ENCODE measurements at places on chromosomes 11 and 22.

GRCh38 chr11:10436224-10436623 lies 18.8 kb upstream of the AMPD3 start:
- no peak for DNase-seq

DNA sequence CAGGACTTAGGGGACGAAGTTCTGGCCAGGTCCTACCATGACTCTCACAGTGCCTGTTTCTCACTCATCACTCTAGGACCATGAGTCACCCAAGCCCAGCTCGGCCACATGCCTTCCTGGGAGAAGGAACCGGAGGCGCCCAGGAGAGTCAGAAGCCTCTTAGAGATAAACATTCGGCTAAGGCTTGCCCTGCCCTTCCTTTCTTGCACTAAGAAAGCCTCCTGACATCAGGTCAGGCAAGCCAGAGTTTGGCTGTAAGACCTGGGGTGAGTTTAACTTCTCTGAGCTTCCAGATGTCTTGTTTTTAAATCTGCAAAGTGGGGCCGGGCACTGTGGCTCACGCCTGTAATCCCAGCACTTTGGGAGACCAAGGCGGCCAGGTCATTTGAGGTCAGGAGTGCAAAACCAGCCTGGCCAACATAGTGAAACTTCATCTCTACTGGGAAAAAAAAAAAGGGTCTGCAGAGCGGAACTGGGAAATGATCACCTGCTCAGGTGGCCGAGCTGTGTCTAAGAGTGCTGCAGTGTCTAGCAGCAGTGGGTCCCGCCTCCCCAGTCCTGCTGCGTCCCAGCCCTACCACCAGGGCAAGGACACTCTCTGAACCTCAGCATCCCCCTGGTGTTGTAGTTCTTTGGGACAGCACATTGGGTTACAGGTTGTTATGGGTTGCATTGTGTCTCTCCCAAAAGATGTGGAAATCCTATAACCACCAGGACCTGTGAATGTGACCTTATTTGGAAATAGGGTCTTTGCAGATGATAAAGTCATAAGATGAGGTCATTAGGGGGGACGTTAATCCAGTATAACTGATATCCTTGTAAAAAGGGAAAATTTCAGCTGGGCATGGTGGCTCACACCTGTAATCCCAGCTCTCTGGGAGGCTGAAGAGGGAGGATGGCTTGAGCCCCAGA lies 1.8 kb upstream of the CARS1 start:
- no peak for DNase-seq

DNA sequence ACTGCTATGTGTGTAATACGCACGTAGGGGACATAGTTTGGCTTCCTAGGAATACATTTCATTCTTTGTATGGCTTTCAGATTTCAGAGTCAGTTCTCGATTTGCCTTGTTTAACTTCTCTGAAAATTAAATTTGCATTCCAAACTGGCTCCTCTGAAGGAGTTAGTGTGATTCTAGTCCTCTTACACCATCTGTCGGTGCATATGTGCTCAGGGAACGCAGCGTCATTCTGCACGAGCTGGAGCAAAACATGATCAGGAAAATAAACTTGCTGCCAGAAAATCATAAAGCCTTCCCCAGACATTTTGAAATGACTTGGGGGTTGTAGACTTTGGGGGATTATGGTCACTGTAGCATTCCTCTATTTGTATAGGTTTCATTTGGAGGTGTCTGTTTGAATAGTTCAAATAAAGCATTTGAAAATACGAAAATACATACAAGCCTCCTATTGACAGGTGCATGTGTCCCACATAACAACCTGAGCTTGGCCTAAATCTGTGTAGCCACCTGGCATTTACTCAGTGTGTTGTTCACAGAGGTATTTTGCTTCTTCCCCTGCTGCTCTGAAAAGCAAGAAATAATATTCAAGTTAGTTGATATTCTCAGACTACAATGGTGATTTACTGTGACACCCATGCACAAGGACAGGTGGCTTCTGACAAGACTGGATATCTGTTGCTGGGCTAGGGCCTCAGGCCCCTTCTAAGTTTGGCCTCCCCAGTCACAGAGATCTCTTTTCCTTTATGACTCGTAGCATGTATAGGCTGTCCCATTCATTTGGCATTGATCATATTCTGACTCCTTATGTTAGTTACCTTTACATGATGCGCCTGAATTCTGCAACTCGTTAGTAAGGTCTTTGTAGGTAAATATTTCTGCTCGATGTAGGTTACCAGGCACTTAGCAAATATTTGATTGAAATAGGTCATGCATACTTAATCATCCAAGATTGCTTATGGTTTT lies 81.6 kb upstream of the SORL1-AS1 start:
- no peak for DNase-seq

DNA sequence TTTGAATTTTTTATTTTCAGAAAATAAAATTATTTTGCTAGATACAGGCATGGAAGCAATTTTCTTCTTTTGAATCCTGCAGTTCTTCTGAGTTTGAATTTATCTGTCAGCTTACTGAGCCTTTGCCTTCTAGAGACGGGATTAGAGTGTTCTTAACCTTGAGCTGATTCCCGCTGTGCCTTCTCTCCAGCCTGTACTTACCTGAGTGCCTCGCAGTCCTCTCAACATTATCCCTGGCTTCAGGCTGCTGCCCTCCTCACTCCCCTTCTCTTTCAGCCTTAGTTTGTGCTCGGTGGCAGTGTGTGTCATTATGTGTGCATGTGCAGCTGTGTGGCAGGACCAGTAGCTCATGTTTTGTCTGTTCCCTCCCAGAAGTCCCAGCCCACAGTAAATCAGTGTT lies 24.3 kb downstream of the OSBP2 start:
- DNase-seq, result no peak

DNA sequence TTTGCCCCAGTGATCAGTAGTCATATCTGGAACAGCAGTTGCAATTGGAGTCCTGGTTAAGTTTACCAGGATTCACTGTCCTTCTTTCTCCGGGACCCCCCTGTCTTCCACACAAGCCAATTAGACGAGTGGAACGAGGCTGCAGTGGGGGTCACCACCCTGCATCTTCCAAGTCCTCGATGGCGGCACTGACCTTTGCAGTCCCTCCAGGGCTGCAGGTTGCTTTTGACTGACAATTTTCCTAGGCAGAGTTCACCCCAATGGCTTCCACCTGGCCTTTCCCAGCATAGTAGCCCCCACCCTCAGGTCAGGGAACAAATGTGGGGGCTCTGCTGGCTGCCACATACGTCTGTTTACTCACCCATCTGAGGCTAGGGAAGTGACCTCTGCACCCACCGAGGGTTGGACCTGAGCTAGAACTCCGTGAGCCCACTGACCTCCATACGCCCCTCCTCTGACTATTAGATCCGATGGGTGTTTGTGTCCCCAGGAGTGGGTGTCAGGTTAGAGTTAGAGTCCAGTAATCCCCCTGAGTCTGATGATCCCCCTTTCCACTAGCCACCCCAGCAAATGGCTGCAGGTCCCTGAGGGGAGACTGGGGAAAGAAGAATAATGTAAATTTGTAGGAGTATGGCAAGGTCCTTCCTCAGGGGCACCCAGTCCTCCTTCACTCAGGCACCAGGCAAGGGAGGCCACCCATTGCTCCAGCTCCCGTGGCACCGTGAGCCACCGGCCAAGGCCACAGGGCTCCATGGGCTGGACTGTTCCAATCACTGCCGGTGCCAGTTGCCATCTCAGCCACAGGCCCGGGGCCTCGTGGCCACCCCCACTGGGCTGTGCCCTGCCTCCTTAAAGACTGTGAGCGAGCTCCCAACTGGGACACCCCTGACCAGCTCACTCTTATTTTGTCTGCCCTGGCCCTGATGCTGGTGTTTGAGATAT lies 5.5 kb downstream of the C11orf21 start:
- no peak for DNase-seq

DNA sequence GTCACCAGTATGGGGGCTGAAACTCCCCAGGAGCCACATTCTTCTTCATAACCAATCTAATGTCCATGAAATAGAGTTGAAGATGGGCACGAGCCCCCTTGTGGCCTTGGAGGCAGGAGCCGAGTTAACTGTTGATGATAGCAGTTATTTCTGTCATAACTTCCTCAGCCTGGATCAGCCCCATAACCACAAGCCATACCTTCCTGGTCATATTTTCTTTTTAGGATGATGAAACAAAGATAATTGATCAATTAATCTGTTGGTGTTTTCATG lies 65.0 kb upstream of the TTC12 start:
- DNase-seq, result no peak

DNA sequence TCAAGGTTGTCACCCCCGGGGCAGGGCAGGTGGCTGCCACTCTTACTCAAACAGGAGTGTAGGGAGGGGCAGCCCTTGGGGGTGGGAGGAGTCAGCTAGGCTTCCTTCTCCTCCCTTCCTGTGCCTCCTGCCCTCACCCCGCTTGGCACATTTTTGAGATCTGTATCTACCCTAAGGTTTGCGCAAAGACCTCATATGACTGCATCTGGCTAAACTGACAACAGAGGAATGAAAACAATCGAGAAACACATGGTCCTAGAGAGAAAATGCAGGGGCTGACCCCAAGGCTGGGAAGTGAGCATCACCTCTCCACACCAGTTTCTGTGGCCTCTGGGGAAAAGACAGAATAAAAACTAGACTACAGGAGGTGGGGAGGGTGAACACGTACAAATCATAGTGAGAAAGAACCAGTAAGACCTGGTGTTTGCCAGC lies 28.1 kb downstream of the IGSF9B start:
- peak; percentile 29 for DNase-seq

DNA sequence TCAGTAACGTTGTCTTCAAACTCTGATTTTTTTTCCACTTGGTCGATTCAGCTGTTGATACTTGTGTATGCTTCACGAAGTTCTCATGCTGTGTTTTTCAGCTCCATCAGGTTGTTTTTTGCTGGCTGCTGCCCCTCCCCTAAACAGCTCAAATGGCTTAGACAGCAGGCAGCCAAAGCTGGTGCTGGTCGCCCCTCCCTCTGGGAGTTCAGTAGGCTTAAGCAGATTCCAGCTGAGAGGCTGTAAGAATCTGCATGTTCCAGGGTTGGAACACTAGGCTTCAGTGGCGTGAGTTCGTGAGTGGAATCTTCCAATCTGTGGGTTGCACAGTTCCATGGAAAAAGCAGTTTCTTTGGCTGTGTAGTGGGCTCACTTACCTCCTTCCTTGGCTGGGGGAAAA lies 10.3 kb upstream of the FIBIN start:
- DNase-seq, result no peak

DNA sequence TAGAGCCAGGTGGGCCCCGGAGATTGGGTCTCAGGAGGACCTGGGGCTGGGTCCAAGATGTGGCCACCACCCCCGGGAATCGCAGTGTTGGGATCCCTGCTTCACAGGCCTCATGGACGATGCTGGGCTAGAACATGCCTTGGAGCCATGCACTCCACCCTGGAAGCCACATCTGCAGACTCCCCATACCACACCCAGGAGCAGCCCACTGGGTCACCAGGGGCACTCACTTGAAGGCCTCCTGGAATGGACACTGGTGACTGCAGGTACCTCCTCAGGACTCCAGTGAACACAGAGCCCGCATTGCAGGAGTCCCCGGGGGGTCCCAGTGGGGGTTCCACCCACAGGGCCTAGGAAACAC lies 25.0 kb downstream of the RTN4R start:
- DNase-seq, result no peak

DNA sequence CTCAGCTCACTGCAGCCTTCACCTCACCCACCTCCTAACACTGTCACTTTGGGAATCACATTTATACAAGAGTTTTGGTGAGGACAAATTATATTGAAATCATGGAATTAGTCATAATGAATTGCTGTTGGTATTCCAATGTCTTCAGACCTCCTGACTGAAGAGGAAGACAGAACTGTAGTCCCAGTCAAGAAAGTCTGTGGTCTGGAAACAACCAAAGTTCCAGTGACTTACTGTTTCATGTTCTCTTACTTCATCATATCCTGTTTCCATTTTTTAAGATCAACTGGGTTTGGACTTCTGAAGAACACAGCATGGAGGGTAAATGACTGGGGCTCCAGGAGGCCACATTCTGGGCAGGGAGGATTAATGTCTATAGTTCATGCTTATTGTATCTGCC lies 43.0 kb upstream of the HIPK3 start:
- DNase-seq, result no peak

- DNase-seq, result no peak
Measured at GRCh38 chr11:34416766-34417165, 22.0 kb upstream of the CAT start.

DNA sequence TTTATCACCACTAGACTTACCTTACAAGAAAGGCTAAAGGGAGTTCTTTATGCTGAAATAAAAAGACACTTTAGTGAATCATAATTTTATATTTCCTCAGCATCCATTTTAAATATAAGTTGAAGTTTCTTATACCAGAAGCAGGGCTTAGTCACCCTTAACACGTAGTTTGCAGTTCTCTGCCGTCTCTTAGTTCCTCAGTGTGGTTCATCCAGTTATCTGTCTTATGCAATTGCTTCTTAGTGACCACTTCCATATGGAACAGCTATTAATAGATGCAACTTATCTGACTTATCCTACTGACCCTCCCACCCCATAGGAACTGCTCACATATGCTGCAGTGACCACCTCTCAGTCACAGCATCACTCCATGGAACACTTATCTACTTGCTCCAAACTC lies 11.7 kb upstream of the SLC36A4 start:
- no peak for DNase-seq

DNA sequence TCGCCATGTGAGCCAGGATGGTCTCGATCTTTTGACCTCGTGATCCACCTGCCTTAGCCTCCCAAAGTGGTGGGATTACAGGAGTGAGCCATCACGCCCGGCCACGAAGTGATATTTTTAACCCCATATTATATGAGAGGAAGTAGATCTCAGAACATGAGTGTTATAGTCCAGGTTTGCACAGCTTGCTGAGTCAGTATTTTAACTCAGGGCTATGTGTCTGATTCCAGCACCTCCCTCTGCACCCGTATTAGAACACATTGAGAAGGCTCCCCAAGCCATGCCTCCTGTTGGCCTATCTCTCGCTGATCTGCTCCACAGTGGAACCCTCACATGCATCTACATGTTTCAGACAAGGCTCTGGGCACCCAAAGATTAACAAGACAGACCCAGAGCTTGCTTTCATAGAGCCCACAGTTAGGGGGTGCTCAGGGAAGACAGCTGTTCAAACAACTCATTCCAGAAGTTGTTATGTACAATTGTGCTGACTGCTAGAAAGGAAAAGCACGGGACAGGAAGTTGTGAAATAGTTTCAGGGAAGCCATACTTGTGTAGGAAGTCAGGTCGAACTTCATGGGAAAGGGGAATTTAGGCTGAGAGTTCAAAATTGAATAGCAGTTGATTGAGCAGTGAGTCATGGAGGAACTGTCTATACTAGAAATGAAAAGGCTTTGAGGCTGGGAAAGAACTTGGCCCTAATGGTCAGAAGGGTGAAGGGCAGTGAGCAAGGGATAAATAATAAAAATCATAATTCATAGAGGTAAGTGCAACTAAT lies 49.3 kb upstream of the CLPB start:
- no peak for DNase-seq

Measured in NCI-H1417 treated with DMSO at 0.1 percent for 48 hours (cell line).